ENCODE measurements at places on chromosomes 3 and 15. TPM values are rescaled to one million over a fixed set of nuclear protein-coding genes. Genes with fewer than 3 reads are reported as not detected.

GRCh38 chr3:13223574-13224237 is 150.5 kb upstream of the IQSEC1 start:
- no peaks in the 10 kb centered on the region for H3K4me1 ChIP-seq
- H3K4me3 ChIP-seq: no peak overlapping the region
- no peaks in the 10 kb centered on the region for H3K36me3 ChIP-seq
- no peak overlapping the region for H3K27ac ChIP-seq
- no peaks in the 10 kb centered on the region for H3K27me3 ChIP-seq

- no peaks in the 10 kb centered on the region for H3K27me3 ChIP-seq
- no peak overlapping the region for H3K27ac ChIP-seq
- no peaks in the 10 kb centered on the region for H3K4me1 ChIP-seq
- DNase-seq: no peak
- no peaks in the 10 kb centered on the region for H3K36me3 ChIP-seq
Measured at GRCh38 chr3:24540821-24541220, 46.2 kb upstream of the THRB start.

GRCh38 chr15:79769933-79770759 is 126.7 kb downstream of the MTHFS start:
- DNase-seq: no peak
- H3K27ac ChIP-seq: no peak overlapping the region
- no peak overlapping the region for H3K4me3 ChIP-seq
- no peaks in the 10 kb centered on the region for H3K4me1 ChIP-seq

- H3K27me3 ChIP-seq: no peaks in the 10 kb centered on the region
- no peaks in the 10 kb centered on the region for H3K36me3 ChIP-seq
- DNase-seq: no peak
- H3K4me1 ChIP-seq: no peaks in the 10 kb centered on the region
- H3K4me3 ChIP-seq: no peak overlapping the region
- no peak overlapping the region for H3K27ac ChIP-seq
Measured at GRCh38 chr3:20173844-20174410, 12.1 kb downstream of the SGO1 start.

DNA sequence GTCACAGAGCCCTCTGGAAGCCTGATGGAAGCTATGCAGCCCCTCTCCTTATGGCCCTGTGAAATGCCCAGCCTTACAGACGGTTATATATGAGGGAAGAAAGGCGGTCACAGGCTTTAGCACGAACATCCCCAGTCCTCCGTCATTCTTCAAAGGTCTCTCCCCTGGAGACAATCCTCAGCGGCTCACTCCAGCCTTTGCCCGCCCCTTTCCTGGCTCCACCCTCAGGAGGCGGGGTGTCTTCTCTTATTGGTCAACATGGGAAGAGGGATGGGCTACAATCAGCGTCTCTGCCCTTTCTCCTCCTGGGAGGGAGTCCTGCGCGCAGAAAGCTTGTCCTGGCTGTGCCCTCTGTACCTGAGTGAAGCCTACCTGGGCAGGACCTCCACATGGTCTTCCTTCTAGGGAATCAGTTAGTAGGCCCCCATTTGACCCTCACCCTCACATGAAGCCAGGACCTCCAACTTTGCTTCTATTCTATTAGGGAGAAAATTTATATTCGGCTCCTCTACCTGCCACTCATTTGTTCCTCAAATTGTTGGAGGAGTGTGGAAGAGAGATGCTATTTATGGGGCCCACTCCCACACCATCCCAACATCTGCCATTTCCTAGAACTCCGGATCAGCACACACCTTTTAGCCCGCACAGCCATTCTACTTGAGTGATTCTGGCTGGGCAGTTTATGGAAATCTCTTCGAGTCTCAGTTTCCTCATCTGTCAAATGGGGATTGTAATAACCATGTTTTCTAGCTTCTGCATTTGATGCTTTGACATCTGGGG is 112.9 kb upstream of the SLC6A11 start:
- H3K27ac ChIP-seq: no peak overlapping the region
- DNase-seq: no peak
- H3K36me3 ChIP-seq: no peaks in the 10 kb centered on the region
- H3K27me3 ChIP-seq: peaks cover 65% of the 10 kb centered on the region
- no peaks in the 10 kb centered on the region for H3K4me1 ChIP-seq

GRCh38 chr3:156304406-156304805 is 184.0 kb downstream of the KCNAB1 start:
- H3K36me3 ChIP-seq: no peaks in the 10 kb centered on the region
- no peaks in the 10 kb centered on the region for H3K27me3 ChIP-seq
- peak overlapping the region; percentile 7 for H3K27ac ChIP-seq
- H3K4me3 ChIP-seq: no peak overlapping the region
- H3K4me1 ChIP-seq: no peaks in the 10 kb centered on the region

GRCh38 chr3:7950890-7951289 is 550.7 kb upstream of the LMCD1 start:
- no peak overlapping the region for H3K27ac ChIP-seq
- no peak overlapping the region for H3K4me3 ChIP-seq
- no peaks in the 10 kb centered on the region for H3K27me3 ChIP-seq

DNA sequence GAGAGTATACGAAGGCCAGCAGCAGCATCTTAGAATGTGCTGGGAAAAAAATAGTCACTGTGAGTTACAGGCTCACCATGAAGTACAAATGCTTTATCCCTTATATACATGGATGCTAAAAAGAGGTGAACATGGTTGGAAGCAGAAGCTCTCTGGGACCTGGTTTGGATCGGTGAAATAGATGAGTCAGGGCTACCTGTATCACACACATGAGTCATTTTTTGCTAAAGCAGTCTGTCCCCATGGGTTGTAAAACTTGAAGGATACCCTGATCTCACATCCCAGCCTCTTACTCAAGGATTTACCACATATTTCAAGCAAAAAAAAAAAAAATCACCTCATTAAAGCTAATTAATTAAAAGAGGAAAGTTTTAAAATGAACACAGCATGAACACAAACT is 6.9 kb upstream of the SERPINI2 start:
- H3K4me3 ChIP-seq: no peak overlapping the region
- no peak for DNase-seq
- H3K27me3 ChIP-seq: no peaks in the 10 kb centered on the region
- H3K4me1 ChIP-seq: no peaks in the 10 kb centered on the region
- no peaks in the 10 kb centered on the region for H3K36me3 ChIP-seq

- no peaks in the 10 kb centered on the region for H3K36me3 ChIP-seq
- no peak for DNase-seq
Measured at GRCh38 chr3:69809076-69809835, 70.0 kb downstream of the MITF start.

DNA sequence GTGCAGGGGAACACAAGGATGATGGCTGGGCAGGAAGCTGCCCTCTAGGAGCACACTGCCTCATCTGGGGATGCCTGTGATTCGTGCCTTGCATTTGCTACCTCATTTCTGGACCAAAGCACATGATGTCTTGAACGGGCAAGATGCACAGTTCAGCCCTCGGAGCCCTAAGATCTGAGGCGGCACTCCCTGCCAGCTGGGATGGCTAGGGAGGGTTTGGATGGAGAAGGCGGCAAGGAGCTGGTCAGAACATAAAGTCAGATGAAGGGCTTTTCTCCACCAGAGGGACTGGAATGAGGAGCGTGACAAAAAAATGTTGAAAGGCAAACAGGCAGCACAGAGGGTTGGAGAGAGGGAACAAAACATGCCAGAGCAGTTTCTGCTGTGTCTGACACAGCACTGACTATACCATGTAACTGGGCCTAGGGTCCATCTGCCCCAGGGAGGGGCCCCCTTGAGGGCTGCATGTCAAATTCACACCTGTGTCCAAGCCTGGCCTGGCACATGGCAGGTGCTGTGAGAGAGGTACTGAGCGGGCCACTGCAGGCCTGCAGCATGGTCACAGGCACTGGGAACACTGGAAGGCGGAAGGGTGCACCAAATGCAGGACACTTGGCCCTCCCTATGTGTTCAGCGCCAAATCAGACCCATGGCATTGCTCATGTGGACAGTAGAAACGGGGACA is 21.7 kb downstream of the TMEM43 start:
- H3K4me3 ChIP-seq: no peak overlapping the region
- peak overlapping the region; percentile 91 for H3K27ac ChIP-seq
- DNase-seq: no peak

The SLC30A4 gene
- total RNA-seq: 5.9 TPM

The CKMT1B gene
- 2.6 TPM for total RNA-seq

- H3K27me3 ChIP-seq: no peaks in the 10 kb centered on the region
- H3K4me1 ChIP-seq: no peaks in the 10 kb centered on the region
- no peaks in the 10 kb centered on the region for H3K36me3 ChIP-seq
- no peak overlapping the region for H3K27ac ChIP-seq
Measured at GRCh38 chr3:189142527-189142926, 29.2 kb upstream of the TPRG1 start.

The ILDR1 gene
- total RNA-seq: not detected

DNA sequence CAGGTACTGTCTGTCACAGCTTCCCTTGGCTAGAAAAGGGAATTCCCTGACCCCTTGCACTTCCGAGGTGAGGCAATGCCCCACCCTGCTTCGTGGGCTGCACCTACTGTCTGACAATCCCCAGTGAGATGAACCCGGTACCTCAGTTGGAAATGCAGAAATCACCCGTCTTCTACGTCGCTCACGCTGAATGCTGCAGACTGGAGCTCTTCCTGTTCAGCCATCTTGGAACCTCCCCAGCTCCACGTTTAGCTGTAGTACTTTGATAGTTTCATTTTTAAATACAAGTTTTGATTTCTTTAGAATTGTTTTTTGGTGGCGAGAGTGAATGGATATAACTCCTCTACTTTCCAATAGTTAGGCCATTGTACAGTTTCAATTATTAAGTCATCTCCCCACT is 17.8 kb upstream of the HDGFL3 start:
- no peaks in the 10 kb centered on the region for H3K36me3 ChIP-seq
- H3K4me3 ChIP-seq: no peak overlapping the region
- no peaks in the 10 kb centered on the region for H3K27me3 ChIP-seq
- DNase-seq: no peak
- no peak overlapping the region for H3K27ac ChIP-seq

The TRIM42 gene
- not detected for total RNA-seq

- H3K27ac ChIP-seq: no peak overlapping the region
- H3K36me3 ChIP-seq: no peaks in the 10 kb centered on the region
- no peak overlapping the region for H3K4me3 ChIP-seq
- DNase-seq: no peak
- no peaks in the 10 kb centered on the region for H3K4me1 ChIP-seq
Measured at GRCh38 chr3:29493109-29493508, 212.2 kb downstream of the RBMS3 start.

The STARD9 gene
- total RNA-seq: 18.6 TPM

The TEX55 gene
- total RNA-seq: not detected

The FGD5 gene
- 7.3 TPM for total RNA-seq

- H3K27me3 ChIP-seq: no peaks in the 10 kb centered on the region
- no peak overlapping the region for H3K4me3 ChIP-seq
- H3K4me1 ChIP-seq: no peaks in the 10 kb centered on the region
- DNase-seq: peak; percentile 48
- H3K36me3 ChIP-seq: no peaks in the 10 kb centered on the region
- no peak overlapping the region for H3K27ac ChIP-seq
Measured at GRCh38 chr3:133970916-133971315, 58.8 kb downstream of the SLCO2A1 start.

- H3K36me3 ChIP-seq: no peaks in the 10 kb centered on the region
- no peaks in the 10 kb centered on the region for H3K4me1 ChIP-seq
- H3K27ac ChIP-seq: no peak overlapping the region
Measured at GRCh38 chr3:110956081-110956480, 115.5 kb upstream of the NECTIN3 start.

- H3K36me3 ChIP-seq: no peaks in the 10 kb centered on the region
- H3K4me1 ChIP-seq: no peaks in the 10 kb centered on the region
- H3K27ac ChIP-seq: no peak overlapping the region
Measured at GRCh38 chr3:81723732-81724313, 37.6 kb downstream of the GBE1 start.
